ENCODE measurements at places on chromosomes 12 and 14.

- DNase-seq = no peak
Measured at GRCh38 chr12:95396849-95397468, 77.0 kb upstream of the METAP2 start.

- DNase-seq = no peak
Measured at GRCh38 chr12:17992002-17992656, 97.9 kb downstream of the RERGL start.

GRCh38 chr12:63078906-63079305 is 72.1 kb downstream of the AVPR1A start:
- no peak for DNase-seq

GRCh38 chr14:26218861-26219260 is 379.0 kb downstream of the NOVA1 start:
- no peak for DNase-seq

DNA sequence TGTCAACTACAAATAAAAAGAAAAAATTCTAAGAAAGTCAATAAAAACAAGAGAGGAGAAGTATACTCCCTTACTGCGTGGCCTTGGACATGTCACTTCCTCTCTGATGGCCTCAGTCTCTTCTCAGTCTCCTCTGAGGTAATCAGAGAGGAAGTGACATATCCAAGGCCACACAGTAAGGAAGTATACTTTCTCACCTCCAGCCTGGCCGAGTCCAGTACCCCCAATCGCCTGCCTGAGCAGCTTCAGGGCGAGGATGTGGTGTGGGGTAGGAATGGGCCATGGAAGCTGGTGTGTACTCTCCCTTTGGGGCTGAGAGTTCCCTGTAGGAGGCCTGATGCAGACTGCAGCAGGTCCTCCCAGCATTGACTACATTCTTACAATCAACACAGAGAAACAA is 15.8 kb downstream of the VDR start:
- no peak for DNase-seq

- DNase-seq = no peak
Measured at GRCh38 chr12:63994704-63995103, 150.2 kb downstream of the SRGAP1 start.

GRCh38 chr14:96304956-96305355 is 48.9 kb downstream of the BDKRB1 start:
- no peak for DNase-seq

DNA sequence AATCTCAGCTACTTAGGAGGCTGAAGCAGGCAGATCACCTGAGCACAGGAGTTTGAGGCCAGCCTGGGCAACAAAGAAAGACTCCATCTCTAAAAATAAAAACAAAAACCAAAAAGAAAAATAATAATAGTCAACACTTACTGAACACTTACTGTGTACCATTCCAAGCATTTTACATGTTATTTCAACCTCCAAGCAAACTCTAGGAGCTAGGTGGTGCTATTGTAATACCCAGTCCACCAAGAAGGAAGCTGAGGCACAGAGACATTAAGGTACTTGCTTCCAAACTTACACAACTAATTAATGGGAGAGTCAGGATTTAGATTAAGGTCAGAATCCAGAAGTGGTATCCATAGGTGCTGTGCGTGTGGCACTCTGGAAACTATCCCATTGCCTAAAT is 13.7 kb upstream of the OR6J1 start:
- no peak for DNase-seq

DNA sequence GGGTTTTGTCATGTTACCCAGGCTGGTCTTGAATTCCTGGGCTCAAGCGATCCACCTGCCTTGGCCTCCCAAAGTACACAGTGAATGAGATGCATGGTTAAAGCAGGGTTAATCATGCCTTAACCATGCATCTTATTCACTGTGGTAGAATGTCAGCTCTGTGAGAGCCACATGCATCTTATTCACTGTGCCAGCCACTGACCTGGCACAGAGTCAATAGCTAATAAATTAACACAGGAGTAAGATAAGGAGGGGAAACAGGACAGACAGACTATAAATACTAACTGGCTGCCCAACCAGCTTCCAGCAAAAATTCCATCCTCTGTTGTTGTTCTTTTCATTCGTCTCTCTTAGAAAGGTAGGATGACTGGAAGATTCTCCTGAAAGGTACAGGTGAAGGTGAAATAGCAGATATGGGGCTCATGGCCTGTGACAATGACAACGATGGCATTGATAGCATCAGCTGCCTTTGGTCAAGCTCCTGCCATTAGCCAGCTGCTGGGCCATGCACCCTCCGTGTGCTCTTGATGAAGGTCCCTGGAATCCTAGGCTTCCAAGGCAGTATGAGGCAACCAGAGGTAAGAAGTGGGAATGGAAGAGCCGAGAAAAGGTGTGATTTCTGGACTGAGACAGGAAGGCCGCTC is 76.6 kb downstream of the ZNF664 start:
- no peak for DNase-seq

DNA sequence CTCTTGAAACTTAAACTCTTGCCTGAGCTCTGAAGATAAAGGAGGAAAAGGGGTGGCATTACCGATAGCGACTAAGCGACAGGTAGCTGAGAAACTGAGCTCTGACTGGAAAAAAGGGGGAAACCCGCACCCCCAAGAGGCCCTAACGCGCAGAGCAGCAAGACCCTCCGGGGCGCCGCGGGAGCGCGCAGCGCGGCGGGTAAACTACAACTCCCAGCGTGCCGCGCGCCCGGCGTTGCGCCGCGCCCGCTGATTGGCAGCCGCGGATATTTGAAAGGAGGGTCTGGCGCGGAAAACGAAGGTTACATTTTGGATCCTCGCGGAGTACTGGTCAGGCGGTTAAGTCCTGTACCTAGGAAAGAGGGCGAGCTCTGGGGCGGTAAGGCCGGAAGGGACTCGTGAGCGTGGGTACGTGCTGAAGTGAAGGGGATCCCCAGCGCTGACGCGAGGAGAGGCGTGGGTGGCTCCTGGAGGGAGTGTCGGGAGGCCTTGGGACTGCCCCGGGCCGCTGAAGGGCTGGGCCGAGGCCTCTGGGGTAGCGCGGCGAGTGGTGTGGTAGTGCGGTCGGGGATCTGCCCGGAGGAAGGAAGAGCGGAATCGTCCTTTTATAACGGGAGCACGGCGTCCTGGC is at the start of gene ESPL1:
TSS of gene ESPL1 (plus strand) at position 301 of the 631 bp plus-strand sequence. CDS start 468 bp downstream, outside the sequence.
- peak; percentile 71 for DNase-seq

DNA sequence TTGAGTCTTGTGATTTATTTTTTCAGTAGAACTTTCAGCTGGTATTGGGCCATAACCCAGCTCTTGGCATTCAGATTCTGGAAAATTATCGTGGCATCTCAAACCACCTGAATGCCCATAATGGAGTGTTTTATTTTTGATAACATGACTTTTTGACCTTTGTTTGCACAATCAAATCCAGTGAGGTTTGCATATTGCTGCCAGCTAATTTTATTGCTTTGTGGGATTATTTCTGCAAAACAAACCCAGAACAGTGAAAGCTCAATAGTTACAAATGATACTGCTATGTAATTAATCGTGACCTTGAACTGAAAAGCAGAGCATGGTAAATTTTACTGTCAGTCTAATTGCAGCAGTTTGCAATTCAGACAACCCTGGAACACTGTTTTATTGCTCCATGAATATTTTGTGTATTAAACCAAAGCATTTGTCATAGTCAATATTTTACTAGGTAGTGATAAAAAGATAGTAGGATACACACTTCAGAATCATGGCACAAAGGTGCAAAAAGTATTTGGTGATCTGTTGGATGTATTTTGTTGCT is 255.2 kb upstream of the NAV3 start:
- no peak for DNase-seq

GRCh38 chr12:111105294-111105693 is 184.9 kb upstream of the MYL2 start:
- no peak for DNase-seq

GRCh38 chr12:126782083-126782482 is 1484.9 kb upstream of the TMEM132C start:
- DNase-seq = no peak

DNA sequence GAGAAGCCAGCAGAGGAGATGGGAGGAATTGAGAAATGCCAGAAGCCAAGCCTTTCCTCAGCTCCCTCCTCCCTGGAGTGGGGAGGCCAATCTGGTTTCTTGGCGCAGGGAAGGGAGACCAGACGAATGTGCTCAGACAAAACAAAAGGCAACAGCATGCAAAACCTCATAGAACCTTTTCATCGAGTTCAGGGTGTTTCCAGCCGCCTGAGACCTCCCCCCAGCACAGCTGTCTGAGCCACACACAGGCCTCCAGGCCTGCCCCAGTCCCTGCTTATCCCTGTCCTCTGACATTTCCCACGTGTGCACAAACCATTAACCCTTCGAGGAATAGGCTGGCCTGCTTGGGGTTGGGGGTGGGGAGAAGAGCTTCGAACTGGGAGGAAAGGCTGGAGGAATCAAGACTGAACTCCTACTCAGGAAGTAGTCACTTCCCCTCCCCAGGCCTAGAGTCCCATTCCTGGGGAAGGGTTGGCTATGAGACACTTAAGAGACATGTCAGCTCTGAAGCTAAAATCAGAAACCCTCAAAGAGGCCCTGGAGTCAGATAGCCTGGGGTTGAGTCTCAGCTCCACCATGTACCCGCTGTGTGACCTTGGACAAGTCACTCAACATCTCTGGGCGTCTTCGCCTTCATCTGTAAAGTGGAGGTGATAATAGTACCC is 10.7 kb downstream of the TBX3 start:
- no peak for DNase-seq

DNA sequence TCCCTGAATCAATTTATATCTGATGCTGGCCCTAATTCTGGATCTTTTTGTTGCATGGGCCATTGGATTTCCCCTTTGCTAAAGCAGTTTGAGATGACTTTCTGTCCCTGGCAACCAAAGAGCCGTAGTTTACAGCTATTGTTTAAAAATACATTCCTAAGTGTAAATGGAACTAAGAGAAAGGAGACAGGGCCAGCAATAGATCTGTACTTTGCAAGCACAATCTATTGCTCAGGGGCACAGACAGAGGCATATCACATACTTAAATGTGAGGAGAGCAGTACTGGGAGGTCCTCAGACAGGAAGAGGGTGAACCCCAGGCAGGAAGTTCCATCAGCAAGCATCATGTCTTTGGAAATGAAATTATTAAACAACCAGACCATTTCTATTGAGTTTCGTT is 126.6 kb downstream of the ZFP36L1 start:
- no peak for DNase-seq

All from T follicular helper cell (primary cell).